ENCODE measurements at places on chromosomes 2 and 18.
A peak's percentile ranks its signal among the peaks of the same experiment; 100 is the strongest.

DNA sequence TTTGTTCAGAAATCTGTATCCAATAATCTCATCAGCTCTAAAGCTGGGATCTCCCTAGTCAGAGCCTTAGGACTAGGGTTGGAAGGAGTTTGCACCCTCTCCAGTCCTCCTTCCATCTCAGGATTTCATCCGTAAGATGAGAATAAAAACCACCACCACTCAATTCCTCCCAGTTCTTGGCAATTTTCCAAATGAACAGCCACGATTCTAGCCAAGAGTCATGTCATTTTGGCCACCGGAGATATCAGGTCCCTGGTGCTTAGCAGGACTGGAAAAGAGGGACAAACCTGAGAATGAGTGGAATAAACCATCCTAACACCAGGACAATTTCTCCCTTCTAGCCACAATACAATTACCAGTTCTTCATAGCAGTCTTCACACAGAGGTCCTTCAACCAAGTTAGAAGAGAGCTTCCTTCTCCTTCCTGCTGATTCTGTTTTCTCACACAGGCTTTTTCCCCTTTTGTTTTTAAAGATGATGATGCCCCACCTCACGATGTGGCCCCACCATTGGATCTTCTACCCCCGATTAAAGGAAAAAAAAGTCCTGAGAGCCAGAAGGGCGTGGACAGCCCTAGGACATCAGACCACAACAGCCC lies 36.2 kb downstream of the KIAA2012 start:
- no peak for DNase-seq

DNA sequence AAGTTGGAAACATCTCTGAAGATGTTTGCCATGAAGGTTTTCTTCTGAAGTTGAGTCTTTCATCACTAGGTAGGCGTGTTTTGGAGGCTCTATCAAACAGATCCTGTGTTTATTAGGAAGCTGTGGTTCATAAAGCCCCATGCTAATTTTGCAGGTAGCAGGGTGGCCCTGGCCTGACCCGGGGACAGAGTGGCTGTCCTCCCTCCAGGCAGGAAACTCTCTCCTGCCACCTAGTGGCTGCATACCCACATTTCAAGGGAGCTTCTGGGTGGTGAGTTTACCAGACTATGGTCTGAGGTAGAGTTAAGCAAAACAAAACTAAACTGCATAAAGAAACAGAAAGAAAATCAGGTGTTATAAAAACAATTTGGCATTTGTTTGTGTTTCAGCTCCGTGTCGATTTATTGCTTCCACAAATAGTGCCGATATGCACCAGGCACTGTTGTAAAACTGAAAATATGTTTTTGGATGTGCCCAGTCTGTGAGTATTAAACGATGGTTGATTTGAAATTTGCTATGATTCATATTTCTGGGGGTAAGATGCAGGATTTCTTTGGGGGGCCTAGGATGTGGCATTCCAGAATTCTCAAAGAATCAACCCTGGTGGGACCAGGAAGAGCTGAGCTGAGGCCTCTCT lies 26.0 kb upstream of the IL37 start:
- peak; percentile 54 for DNase-seq

DNA sequence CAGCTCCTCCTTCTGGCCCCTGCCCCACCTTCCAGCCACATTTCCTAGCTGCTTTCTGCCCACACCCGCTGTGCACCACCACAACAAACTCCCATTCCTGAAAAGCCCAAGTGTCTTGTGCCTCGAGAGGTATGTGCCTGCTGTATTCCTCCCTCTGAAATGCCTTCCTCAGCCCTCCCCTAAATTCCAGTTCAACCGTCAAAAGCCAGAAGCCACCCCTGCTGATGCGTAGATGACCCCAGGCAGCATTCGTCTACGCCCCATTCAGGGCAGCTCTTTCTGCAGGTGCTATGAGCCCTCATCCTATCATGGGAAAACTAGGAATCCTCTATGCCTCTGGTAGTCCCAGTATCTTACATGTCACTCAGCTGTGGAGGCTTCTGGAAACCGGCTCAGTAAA lies 71.7 kb downstream of the DNMT3A start:
- no peak for DNase-seq

DNA sequence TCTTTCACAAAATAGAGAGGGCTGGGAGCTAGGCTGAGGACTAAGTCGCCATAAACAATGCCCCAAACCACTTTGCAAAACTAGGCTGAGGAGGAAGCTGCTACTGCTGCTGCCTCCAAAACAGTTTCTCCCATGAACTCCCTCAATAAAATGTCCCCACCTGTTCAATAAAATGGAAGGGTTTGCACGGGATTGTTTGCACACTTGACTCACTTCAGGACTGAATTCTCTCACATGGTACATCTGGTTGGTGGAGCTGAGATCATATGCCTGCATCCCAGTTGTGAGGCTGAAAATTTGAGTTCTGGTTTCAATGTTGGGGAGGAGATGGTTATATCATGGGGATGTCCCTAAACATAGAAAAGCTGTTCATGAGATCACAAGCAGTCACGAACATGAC lies 26.5 kb downstream of the NCKAP5 start:
- no peak for DNase-seq

DNA sequence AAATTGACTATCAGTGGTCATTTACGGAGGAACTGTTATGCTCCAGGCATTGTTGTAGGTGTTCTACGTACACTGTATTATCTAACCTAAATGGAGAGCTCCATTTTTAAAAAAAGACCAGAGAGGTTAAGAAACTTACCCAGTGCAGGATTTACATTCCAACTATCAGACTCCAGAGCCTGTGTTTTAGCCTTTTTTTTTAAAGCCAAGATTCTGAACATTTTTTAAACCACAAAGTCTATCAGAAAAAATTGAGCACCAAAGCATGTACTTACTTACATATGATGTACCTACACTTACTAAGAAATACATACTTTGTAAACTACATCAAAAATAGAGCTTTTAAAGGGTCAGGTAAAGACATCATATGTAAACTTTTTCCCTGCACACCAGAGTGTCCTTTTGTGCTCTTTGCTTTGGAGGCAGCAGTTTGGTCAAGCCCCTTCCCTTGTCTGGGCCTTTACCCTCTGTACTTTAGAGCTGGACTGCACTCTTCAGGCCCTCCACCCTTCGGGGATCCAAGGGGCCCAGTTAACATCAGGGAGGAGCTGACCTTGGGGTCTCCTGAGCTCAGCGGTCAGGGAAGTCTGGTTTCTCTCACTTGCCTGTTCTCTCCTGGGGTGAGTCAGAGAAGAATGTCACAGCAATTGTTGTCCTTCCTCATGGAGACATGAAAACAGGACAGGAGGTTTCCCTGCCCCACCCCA lies 58.4 kb downstream of the ITGB1BP1 start:
- DNase-seq, result no peak

GRCh38 chr2:113284476-113284875 lies 5.8 kb upstream of the PAX8 start:
- DNase-seq, result no peak

DNA sequence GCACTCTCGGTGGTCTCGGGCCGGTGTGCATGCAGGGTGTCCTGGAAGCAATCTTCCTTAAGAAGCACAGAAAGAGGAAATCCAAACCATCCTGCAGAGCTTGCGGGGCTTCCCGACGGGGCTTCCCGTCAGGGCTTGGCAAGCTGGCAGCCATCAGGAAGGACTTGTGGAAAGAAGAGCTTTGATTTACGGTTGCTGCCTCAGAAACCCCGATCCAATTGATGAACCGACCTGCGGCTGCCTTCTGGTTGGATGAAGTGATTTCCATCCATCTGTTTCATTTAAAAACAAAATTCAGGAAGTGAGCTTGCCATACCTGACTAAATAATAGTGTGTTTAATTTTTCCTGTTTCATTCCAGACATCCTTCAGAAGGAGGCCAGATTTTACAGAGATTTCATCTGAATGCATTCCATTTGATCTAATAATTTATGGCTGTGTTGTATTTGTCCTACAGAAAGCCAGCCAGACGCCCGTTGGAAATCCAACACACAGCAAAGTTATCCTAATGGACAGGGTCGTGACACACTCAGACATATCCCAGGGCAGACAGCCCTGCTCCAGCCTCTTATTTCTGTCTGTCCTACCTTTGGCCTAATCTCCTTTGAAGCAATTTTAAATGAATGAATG lies 141.3 kb downstream of the SEPTIN10 start:
- DNase-seq, result no peak

- DNase-seq, result no peak
Observed at GRCh38 chr2:236161531-236161930, 6.7 kb downstream of the GBX2 start.

- DNase-seq, result no peak
Observed at GRCh38 chr18:32425466-32425865, 45.2 kb downstream of the GAREM1 start.

DNA sequence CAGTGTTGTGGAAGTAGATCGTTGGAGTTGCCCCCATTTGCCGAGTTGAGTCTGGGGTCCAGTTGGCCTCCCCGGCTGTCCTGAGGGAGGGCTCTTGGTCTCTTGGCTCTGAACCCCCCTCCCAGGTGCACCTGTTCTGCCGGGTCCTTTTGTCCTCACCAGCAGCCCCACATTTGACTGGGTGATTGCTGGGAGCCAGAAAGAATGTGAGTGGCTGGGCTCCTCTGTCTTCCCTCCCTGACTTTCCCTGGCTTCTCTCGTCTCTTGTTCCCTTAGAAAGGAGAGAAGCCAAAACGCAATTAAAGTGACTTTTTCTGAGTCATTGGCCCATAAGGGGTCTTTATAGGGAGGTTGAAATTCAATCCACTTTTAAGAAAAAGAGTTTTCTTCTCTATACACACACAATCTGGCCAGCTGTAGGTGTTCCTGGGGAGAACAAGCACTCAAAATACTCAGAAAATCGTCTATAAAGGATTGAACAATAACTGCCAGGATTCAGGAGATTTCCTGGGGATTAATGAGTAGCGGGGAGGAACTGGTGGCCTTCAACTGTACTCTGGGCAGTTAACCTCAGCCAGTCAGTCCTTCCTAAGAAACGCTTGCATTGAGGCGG lies 131.0 kb downstream of the TMEM182 start:
- no peak for DNase-seq

GRCh38 chr2:101623031-101623521 lies 74.4 kb upstream of the MAP4K4 start:
- DNase-seq, result no peak

DNA sequence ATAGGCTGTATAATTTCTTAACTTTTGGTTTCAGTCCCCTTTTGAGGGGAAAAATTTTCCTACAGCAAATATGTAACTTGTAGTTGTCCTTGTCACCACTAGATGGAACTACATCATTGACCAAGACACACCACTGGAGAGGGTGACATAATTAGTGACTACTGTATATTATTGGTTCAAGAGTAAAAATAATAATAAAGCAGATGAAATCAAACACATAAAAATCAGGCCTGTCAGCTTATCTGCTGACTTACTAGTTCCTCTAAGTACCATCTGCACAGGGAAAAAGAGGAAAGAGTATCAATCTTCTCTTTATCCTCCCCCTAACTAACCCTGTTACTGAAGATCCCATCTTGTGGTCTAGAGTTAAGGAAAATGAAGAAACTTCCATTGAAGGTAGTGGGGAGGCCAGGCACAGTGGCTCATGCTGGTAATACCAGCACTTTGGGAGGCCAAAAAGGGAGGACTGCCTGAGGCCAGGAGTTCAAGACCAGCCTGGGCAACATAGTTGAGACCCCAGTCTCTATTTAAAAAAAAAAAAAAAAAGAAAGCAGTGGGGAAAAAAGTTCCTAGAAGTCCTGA lies 29.6 kb upstream of the ENOSF1 start:
- no peak for DNase-seq

DNA sequence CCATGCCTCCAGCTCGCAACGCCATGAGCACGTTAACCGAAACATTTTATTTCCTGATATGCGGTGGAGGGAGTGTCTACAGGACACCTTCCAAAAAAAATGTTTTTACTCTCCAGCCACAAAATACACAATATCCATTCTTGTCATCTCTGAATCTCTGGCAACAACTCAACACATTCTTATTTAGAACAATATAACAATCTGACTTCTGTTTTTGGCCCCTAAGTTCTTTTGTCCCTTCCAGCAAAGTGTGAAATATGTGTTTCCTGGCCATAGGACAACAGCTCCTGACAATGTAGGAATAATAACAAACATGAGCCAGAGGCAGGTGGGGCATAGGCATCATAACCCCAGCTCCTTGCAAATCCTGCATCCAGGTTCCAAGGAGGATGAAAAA lies 163.0 kb downstream of the DDX1 start:
- DNase-seq, result no peak

DNA sequence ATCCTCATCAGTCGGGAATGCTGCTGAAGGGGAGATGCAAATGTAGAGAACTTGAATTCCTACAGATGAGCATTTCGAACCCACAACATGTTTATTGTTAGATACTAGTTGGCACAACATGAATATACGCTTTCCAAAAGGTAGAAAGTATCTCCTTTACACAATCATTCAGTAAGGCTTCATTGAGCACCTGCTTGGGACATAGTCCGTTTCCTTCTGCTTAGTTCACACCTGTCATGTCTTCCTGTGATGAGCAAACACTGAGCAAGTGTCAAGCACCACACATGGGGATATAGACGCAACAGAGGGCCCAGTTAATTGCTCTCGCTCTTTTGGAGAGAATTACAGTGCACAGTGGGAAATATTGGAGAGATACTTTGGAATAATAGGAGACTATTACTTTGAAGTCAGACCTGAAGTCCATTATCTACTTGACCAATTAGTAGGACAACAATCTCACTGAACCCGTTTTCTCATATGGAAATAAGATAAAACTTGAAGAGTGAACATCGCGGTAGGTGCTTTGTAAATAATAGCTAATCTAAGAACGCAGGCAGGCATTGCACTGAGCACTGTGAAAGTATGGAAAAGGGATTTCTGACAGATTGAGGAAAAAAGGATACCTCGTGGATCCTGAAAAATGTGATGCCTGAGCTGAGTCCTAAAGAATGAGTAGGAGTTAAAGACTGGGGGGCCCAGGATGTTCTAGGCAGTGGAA lies 1.2 kb downstream of the CPSF3 start:
- no peak for DNase-seq

GRCh38 chr2:207694811-207695281 lies 16.6 kb upstream of the CCNYL1 start:
- no peak for DNase-seq

All from T-cell (primary cell).